Testis (tissue), 5 donors: ENCODE measurements at places on chromosomes 7 and 10. TPM values are rescaled to one million over a fixed set of nuclear protein-coding genes. Genes with fewer than 3 reads are reported as not detected.

- no peaks in the 10 kb centered on the region for H3K27me3 ChIP-seq
- no peak overlapping the region for H3K4me3 ChIP-seq
- H3K36me3 ChIP-seq: no peaks in the 10 kb centered on the region
- H3K4me1 ChIP-seq: no peaks in the 10 kb centered on the region
- no peak for DNase-seq
Observed at GRCh38 chr7:151317936-151318335, 23.7 kb upstream of the NUB1 start.

DNA sequence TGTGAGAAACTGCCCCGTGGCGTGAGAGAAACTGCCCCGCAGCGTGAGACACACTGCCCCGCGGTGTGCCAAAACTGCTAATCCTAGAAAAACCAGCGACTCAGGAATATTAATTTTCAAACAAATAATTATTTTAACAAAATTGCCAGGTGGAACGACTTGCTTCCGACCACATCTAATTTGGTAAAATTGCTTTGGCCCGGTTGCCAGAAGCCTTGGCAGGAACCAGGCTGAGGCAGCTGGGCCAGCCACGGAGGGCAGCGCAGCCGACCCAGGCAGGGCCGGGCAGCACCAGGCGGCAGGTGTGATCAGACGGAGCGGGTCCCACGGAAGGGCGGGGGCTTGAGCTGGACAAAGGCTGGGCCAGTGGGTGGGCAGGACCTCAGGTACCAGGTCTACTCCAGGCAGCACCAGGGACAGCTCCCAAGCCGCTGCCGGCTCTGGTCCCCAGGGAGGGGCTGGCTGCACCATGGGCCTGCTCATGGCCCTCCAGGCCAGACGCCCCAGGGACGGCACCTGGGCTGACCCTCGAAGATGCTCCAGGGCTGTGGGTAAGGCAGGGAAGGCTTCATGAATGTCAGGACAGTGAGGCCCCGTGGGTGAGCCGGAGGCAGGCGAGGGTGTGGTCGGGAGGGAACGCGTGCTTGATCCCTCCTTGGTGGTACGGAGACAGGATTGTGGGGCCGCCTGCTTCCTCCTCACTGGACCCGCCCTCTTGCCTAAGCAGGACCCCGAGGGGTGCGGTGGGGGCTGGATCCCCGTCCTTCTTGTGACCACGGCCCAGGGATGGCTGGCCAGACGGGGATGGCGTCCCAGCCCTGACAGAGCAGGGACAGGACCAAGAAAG is 7.7 kb upstream of the ADGRA1 start:
- no peaks in the 10 kb centered on the region for H3K4me1 ChIP-seq
- DNase-seq: peak; percentile 28
- H3K27me3 ChIP-seq: no peaks in the 10 kb centered on the region

GRCh38 chr7:8509621-8510020 is 76.2 kb downstream of the NXPH1 start:
- no peak for DNase-seq
- no peaks in the 10 kb centered on the region for H3K4me1 ChIP-seq
- no peak overlapping the region for H3K4me3 ChIP-seq

DNA sequence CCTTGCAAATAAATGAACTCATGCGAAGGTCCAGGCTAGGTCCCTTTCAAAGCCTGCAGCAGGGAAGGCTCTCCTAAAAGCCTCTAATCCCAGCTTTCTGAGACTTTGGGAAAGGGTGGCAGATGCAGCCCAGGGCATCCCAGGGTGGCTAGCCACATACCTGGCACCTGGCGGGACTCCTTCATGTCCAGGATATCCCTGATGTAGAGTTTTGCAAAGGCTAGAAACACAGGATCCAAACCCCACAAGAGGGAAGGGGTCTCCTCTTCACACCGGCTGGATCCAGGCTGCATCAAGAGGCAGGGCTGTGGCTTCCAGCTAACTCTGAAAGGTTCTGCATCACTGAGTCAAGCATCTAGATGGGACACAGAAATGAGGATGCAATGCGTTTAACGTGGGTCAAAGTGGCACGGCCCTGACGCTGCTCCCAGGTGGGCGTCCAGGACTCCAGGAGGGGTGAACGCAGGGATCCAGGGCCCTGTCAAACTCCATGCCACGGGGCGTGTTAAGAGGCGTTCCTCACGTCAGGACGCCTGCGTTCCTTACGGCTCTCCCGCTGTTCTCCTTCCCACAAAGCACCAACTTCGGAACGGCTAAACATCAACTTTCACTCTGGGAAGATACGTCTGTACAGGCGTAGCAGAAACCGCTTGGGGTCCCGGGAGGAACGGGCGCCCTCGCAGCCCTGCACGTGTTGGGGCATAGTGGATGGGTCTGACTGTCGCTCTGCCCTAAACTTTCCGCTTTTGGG is 507 bp downstream of the STN1 start:
- H3K27ac ChIP-seq: peak overlapping the region; percentile 97
- H3K4me3 ChIP-seq: peak overlapping the region; percentile 76
- H3K4me1 ChIP-seq: peaks cover 44% of the 10 kb centered on the region
- no peaks in the 10 kb centered on the region for H3K27me3 ChIP-seq

DNA sequence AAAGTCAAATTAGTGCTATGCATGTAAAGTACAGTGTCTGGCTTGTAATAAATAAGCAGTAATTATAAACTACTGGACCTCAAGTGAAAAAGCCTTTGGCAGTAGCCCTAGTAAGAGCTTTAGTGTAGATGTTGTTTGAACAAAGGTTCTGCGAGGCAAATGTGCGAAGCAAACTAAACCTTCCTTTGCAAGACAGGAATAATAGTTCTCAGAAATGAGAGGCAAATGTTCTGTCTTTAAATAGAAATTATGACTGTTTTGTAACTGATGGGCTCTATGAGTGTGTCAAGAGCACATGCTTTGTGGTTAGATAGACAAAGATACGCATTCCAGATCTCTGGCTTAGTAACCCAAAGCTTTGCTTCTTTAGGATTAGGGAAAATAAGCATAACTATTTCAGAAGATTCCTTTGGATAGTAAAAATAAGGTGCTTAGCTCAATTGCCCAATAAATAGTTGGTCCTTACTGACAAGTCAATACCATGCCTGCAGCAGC is 169.2 kb upstream of the CDC14C start:
- H3K27ac ChIP-seq: no peak overlapping the region
- H3K4me3 ChIP-seq: no peak overlapping the region
- no peak for DNase-seq
- H3K27me3 ChIP-seq: no peaks in the 10 kb centered on the region

SCIN gene
- 11.4 TPM for total RNA-seq

SLC26A5 gene
- total RNA-seq: 1.3 TPM

ADCK2 gene
- 20.4 TPM for total RNA-seq

DNA sequence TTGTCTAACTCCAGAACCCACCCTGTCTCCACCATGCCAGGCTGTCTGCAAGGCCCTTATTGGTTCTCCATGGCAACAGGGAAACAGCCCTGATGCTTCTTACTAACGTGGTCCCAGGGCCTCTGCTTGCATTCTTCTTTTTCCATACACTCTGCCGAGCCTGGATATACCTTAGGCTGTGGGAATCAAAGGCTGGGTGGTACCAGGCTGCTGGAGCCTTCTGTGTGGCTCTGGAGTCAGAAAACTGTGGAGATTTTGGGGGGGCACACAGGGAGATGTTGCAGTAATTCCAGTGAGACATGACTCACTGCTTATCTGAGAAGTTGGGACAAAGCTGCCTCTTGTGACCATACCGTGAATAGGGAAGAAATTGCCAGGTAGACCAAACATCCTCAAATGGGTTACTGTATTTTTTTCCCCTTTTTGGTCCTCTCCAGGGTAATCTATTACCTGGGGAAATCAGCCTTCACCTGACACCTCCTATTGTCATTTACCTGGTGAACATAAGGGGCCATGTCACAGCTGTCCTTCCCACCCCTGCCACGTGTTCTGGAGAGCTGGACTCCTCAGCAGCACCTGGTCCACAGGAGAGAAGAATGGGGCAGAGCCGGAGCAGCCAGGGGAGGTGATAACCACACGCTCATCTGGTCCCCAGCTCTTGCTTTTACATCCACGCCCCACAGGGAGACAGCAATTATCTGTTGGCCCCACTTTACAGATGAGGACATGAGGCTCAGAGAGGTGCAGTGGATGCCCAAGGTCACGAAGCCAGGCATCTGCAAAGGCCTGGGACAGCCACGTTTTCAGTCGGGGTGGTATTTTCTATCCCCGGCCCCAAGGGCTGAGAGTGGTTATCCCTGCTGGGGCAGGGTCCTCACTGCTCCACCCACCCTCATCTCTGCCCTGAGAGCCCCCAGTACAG is 4.6 kb downstream of the CHST3 start:
- peak overlapping the region; percentile 84 for H3K27ac ChIP-seq
- H3K36me3 ChIP-seq: no peaks in the 10 kb centered on the region
- H3K4me3 ChIP-seq: no peak overlapping the region
- no peaks in the 10 kb centered on the region for H3K27me3 ChIP-seq
- DNase-seq: no peak

GRCh38 chr7:97133159-97133558 is 15.7 kb downstream of the SDHAF3 start:
- H3K27me3 ChIP-seq: no peaks in the 10 kb centered on the region
- H3K27ac ChIP-seq: no peak overlapping the region
- DNase-seq: no peak
- H3K36me3 ChIP-seq: no peaks in the 10 kb centered on the region
- H3K4me3 ChIP-seq: no peak overlapping the region

JCAD gene
- total RNA-seq: 109 TPM

GJD4 gene
- 0.31 TPM for total RNA-seq

GRCh38 chr7:8639668-8640067 is 206.3 kb downstream of the NXPH1 start:
- no peaks in the 10 kb centered on the region for H3K36me3 ChIP-seq
- H3K27me3 ChIP-seq: no peaks in the 10 kb centered on the region
- H3K4me3 ChIP-seq: no peak overlapping the region
- H3K27ac ChIP-seq: no peak overlapping the region
- DNase-seq: no peak

TFPI2 gene
- total RNA-seq: 1.8 TPM

GRCh38 chr7:16455591-16455990 is 9.9 kb downstream of the SOSTDC1 start:
- no peak overlapping the region for H3K4me3 ChIP-seq
- H3K36me3 ChIP-seq: no peaks in the 10 kb centered on the region
- H3K27ac ChIP-seq: no peak overlapping the region
- no peaks in the 10 kb centered on the region for H3K4me1 ChIP-seq
- no peaks in the 10 kb centered on the region for H3K27me3 ChIP-seq

- no peaks in the 10 kb centered on the region for H3K27me3 ChIP-seq
- H3K4me3 ChIP-seq: no peak overlapping the region
- H3K36me3 ChIP-seq: no peaks in the 10 kb centered on the region
- H3K27ac ChIP-seq: no peak overlapping the region
- H3K4me1 ChIP-seq: no peaks in the 10 kb centered on the region
Observed at GRCh38 chr10:106987362-106987761, 177.1 kb downstream of the SORCS1 start.

SLC13A1 gene
- not detected for total RNA-seq

DNA sequence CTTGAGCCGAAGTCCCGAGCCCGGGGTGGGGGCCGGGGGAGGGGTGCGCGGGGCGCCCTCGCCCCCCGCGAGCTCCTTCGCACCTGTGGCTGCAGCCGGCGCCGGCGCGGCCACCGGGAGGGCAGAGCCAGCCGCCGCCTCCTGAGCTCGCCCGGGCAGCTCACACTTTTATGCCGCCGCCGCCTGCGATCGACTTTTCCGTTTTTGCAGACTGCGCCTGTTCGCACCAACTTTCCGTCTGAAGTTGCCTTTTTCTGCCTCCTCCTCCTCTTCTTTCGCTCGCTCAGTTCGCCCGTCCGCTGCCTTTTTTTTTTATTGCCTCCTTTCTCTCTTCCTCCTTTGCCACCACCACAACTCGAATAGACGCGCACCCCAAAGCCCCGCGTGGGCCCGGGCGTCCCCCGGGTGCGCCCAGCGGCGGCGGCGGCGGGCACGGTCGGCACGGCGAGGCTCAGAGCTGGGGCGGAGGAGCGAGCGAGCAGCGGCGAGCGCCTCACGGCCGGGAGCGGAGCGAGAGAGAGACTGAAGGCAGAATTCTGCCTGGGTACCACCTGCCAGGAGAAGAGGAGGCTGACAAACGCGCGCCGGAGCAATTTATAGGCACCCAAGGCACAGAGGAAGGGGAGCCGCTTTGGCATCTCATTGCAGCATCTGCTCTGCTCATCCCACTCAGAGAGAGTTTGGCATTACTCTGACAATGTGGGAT is at the start of gene C1QL3:
TSS of gene C1QL3 (minus strand) at position 569 of the 706 bp plus-strand sequence. CDS start 814 bp downstream, outside the sequence.
- no peaks in the 10 kb centered on the region for H3K4me1 ChIP-seq
- no peak within 1 kb of the TSS for H3K27ac ChIP-seq
- peak; percentile 25 for DNase-seq
- H3K4me3 ChIP-seq: peak within 1 kb of the TSS; percentile 38
- no peaks in the 10 kb centered on the region for H3K36me3 ChIP-seq

CHRM2 gene
- 0.31 TPM for total RNA-seq

IPMK gene
- total RNA-seq: 3.3 TPM

- H3K27ac ChIP-seq: peak overlapping the region; percentile 26
- no peaks in the 10 kb centered on the region for H3K27me3 ChIP-seq
- no peak overlapping the region for H3K4me3 ChIP-seq
- H3K36me3 ChIP-seq: no peaks in the 10 kb centered on the region
Observed at GRCh38 chr10:80154978-80155695, 22.6 kb downstream of the PLAC9 start.

CHST15 gene
- 9.3 TPM for total RNA-seq

DNA sequence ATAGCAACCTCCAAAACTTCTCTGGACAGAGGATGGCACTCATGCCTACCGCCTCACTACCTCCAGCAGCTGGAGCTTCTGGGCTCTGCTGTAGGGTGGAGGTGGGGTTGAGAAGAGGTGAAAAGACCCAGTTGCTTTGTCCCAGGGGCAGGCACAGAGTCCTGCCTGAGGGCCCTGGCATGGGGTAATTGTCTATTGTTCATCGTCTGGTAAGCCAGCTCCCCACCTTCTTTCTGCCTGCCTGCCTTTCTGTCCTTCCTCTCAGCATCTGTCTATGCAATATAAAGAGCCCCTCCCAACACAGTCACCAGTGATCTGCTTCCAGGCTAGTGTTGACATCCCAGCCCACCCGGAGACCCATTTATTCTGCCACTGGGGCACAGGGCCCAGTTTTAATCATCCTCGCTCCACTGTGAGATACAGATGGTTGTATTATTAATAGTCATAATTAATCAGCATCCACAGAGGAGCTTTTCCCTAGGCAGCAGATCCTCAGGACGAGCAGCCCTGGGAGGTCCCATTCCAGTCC is 39.0 kb downstream of the ZMIZ1 start:
- H3K27me3 ChIP-seq: no peaks in the 10 kb centered on the region
- H3K4me1 ChIP-seq: peaks cover 28% of the 10 kb centered on the region
- H3K27ac ChIP-seq: no peak overlapping the region
- DNase-seq: no peak
- no peak overlapping the region for H3K4me3 ChIP-seq
- H3K36me3 ChIP-seq: no peaks in the 10 kb centered on the region
